Dermis blood vessel endothelial cell (primary cell): ENCODE measurements at places on chromosomes 13 and 19.

- DNase-seq, result no peak
Measured at GRCh38 chr13:69704311-69704710, 403.3 kb upstream of the ATXN8OS start.

DNA sequence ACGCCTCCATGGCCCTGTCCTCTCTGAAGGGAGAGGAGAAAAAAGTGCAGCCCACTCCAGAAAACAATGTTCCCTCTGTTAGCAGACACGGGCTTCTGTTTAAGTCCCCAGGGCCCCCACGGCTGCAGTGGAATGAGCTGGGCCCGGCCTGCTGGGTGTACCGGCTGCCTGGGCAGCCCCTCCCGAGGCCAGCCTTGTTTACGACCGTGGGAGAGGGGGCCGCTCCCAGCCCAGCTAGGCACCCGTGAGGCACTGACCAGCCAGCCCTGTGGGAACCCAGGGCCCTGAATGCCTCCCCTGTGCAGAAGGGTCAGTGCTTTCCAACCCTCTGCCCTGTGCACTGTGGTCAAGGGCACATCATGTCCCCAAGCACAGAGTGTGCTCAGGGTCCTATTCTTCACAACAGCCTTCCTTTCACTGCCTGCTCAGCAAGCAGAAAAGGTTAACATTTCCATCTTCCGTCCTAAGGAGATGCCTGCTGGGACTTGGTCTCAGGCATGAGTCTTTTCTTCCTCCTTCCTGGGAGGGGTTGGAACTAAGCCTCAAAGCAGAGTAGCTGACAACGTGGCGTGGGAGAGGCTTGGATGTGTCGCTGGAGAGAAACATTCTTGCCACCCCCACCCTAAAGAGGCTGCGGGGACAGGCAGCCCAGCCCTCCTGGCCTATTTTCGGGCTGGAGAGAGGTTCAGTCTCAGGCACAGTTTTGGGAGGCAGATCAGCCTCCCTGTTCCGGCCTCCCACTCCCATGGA is 90.1 kb downstream of the RGCC start:
- DNase-seq, result no peak

GRCh38 chr13:94384231-94384905 is 95.1 kb downstream of the DCT start:
- no peak for DNase-seq

- DNase-seq, result no peak
Measured at GRCh38 chr13:65532231-65532630, 1697.9 kb downstream of the PCDH9 start.

GRCh38 chr13:24351423-24351822 is 42.0 kb downstream of the C1QTNF9 start:
- no peak for DNase-seq

- DNase-seq, result peak; percentile 95
Measured at GRCh38 chr19:1592024-1592754, 476 bp downstream of the MBD3 start.

- no peak for DNase-seq
Measured at GRCh38 chr19:50501186-50501567, 9.8 kb downstream of the JOSD2 start.

DNA sequence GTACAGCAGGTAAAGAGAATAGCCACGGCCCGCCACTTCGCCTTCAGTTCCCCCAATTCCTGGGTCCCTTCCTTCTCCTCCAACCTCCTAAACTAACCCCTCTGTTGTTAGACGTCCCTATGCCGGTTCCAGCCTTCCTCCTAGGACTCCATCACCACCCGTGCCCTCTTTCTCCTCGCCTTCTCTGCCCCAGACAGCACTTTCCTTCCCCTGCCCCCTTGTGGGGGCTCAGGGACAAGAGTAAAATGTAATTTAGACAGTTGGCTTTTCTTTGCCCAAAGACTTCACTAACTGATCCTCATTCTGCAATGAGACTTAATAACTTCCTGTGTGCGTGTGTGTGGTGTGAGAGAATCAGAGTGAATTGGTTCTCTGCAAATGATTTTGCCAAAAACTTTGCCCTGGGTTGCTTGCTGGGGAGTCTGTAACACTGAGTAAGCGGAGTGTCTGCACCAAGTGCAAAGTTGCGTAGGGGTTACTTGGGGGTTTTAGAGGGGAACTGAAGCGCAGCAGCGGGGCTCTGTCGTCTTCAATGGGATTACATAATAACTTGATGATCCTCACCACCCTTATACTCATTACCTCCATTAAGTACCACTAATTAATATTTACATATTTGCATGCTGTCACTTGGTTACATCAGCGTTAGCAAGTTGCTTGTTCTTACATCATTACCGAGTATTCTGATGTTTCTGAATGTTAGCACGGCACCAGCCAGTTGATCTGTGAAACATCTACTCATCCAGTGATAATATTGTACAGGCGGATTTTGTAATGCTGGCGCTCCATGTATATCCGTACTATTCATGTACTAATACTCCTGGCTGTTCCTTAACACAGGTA is 19.9 kb upstream of the SGCG start:
- DNase-seq, result no peak

DNA sequence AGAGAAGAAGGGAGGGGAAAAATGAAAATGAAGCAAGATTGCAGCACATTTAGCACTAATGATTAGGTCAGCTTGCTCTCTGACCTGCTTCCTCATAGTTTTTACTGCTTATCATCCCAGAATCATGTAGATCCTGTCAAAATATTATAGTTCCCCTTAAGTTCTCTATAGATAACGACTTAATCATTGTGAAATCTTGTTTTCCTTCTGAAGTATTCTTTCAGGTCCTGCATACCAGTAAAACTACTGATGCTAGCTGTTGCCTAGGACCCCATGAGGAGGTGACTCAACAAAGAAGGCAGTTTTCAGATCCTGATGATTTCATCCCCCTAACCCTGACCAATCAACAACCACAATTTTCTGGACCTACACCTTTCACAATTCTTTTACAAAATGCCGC is 1131.7 kb downstream of the SLITRK5 start:
- no peak for DNase-seq

DNA sequence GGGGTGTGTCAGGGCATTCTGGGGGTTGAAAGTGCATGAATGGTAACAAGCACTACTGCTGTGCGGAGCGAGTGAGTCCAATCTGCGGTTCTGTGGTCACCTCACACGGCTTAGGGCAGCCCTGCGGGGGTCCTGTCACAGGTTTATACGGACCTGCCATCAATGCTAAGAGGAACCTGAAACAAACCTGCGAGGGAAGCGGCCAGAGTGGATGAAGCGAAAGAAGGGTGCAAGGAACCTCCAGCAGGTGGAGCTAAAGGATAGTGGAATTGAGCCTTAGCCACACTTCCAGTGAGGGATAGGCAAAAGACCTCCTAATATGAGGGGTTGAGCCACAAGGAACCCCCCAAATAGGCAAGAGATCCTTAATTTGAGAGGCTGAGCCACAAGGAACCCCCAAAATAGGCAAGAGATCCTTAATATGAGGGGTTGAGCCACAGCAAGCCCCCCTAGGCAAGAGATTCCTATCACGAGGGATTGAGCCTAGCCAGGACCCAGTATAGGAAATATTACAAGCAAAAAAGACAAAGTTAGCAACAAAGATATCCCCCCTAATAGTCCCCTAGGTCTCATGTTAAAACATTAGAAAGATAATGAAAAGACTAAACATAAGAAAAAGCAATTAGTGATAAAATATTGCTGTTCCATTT is 6.3 kb upstream of the ZNF69 start:
- peak; percentile 72 for DNase-seq

- DNase-seq, result no peak
Measured at GRCh38 chr19:5068233-5069072, 99.5 kb downstream of the KDM4B start.

- peak; percentile 24 for DNase-seq
Measured at GRCh38 chr13:77868717-77869116, 49.9 kb downstream of the EDNRB start.

DNA sequence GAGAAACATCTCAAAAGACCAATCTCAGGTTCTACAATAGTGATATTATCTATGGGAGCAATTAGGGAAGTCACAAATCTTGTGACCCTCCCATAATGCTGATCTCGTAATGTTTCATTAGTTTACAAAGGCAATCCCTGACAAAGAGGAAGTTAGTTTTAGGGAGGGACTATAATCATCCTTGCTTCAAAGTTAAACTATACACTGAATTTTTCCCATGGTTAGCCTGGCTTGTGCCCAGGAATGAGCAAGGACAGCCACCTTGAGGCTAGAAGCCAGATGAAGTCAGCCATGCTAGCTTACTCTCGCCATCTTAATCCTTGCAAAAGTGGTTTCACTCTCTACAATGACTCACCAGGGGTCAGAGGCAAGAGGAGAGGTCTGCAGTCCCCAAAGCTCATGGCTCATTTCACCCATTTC is 5.4 kb downstream of the CEACAM3 start:
- DNase-seq, result no peak

DNA sequence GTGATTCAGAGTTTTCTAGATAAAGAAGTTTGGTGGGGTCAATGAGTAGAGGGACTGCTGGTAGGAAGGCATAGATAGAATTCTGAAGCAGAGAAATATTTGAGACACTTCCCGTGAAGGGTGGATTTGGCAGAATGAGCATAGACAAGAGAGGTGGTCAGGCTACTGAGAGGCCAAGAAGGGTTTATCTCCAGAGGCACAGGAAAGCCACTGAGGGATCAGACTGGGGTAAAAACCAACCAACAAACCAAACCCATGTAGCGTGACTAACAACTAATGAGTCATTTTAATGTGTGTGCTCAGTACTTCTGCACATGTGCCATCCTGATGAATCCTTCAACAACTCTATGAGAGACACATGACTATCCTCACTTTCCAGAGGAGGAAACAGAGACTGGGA is 60.0 kb upstream of the SERP2 start:
- peak; percentile 64 for DNase-seq

DNA sequence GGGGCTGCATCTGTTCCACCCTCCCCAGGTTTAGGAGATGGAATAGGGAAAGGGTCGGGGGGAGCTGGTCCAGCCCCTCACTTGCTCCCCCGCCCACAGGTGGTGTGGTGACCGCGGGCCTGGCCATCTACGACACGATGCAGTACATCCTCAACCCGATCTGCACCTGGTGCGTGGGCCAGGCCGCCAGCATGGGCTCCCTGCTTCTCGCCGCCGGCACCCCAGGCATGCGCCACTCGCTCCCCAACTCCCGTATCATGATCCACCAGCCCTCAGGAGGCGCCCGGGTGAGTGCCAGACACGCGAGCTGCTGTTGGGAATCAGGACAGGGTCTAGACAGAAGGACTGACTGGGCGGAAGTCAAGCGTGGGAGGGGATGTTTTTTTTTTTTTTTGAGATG is 3.0 kb downstream of the CLPP start:
- no peak for DNase-seq

- DNase-seq, result peak; percentile 39
Measured at GRCh38 chr19:46976845-46977320, 42.8 kb upstream of the NPAS1 start.

- peak; percentile 79 for DNase-seq
Measured at GRCh38 chr13:26929971-26930730, 169.6 kb upstream of the GPR12 start.

DNA sequence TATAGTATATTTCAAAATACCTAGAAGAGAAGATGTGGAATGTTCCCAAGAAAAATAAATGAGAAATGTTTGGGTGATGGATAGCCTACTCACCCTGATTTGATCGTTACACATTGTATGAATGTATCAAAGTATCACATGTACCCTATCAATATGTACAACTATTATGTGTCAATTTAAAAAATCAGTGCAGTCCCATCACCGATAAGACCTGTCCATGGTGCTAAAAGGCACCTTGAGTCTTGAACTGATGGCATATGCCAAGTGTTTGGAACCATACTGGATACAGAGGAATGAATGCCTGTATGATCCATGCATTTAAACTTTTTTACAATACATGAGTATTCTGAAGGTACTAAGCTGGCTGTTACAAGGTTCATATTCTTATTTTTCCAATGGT is 50.2 kb upstream of the ZNF835 start:
- DNase-seq, result no peak

DNA sequence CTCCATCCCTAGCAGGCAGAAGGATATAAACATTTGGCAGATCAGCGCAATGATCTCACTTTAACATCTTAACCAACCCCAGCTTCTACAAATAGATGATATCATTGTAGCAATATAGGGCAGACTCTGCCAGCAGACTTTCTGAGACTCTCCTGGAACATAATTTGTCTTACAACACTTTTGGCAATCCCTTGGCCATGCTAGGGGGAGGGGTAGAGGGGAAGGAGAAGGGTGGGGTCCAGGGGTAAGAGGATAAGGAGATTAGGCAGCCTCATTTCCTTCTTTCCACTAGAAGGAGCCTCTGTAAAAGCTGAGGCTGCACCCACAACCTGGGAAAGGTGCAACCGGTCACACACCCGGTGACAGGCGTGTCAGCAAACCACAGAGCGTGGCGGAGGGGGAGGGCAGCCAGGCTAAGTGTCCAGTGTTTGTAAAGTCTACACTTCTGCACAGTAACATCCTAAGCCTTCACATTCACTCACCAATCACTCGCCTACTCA is 8.7 kb upstream of the UBAC2 start:
- no peak for DNase-seq

DNA sequence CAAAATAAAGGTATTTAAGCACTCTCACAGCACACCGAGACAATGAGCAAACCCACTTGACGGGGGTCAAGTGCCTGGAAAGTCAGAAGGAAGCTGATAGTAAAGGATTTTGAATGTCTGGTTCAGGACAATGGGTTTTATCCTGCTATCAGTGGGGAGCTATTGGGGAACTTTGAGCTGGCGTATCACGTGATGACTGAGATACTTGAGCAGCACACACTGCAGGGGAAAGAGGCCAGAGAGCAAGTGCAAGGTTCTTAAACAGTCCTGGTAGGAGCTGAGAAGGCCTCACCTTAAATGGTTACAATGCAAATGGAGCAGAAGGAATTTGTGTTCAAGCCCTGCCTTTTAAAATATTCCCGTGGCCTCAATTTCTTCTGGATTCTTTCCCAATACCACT is 225.3 kb downstream of the LACC1 start:
- no peak for DNase-seq

DNA sequence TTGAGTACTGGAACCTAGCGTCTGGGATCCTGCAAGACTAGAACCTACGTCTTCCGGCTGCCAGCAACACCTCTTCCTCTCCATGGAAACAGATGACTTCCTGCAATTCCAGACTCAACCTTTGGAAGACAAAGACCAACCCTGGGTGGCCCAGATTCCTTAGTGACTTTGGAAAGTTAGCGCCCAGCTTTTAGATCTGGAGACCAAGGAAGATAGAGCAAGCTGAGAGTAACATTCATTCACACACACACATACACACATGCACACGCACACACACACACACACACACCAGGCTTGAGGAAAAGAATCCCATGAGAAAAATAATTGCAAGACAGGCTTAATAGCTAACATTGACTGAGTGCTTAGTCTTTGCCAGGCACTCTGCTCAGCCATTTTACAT is 788.9 kb downstream of the UQCRFS1 start:
- DNase-seq, result no peak
